ENCODE measurements at places on chromosomes 16 and 17. TPM values are rescaled to one million over a fixed set of nuclear protein-coding genes. Genes with fewer than 3 reads are reported as not detected.

The SALL1 gene
- total RNA-seq, result not detected

The KRTAP9-7 gene
- total RNA-seq, result not detected

The ABCA8 gene
- 0.26 TPM for total RNA-seq

The SEZ6L2 gene
- total RNA-seq, result 0.98 TPM

The SOX9 gene
- not detected for total RNA-seq

The TAT gene
- not detected for total RNA-seq

The SMIM22 gene
- total RNA-seq, result not detected

The KRTAP2-4 gene
- total RNA-seq, result not detected

The C16orf92 gene
- not detected for total RNA-seq

The ZNF624 gene
- 6.9 TPM for total RNA-seq

The OR2C1 gene
- 0.11 TPM for total RNA-seq

The TOP2A gene
- 16.1 TPM for total RNA-seq

The EFNB3 gene
- 0.52 TPM for total RNA-seq

The WNT9B gene
- not detected for total RNA-seq

The KRTAP4-7 gene
- total RNA-seq, result not detected

The P3H4 gene
- total RNA-seq, result 51.5 TPM

The HSD3B7 gene
- total RNA-seq, result 28.2 TPM

The SLC16A5 gene
- total RNA-seq, result 5.0 TPM

The HOXB8 gene
- 1.7 TPM for total RNA-seq

The JUP gene
- 328 TPM for total RNA-seq

The PRKCB gene
- not detected for total RNA-seq

The PRM1 gene
- not detected for total RNA-seq

The G6PC1 gene
- total RNA-seq, result not detected

The PPM1E gene
- under 0.01 TPM for total RNA-seq

The ZMYND15 gene
- under 0.01 TPM for total RNA-seq

The APOBR gene
- total RNA-seq, result under 0.01 TPM

The SARM1 gene
- total RNA-seq, result 1.6 TPM

The TMEM95 gene
- total RNA-seq, result not detected

The PLEKHG4 gene
- 7.5 TPM for total RNA-seq

The KRTAP4-3 gene
- total RNA-seq, result not detected

The GNAO1 gene
- total RNA-seq, result not detected

The AANAT gene
- total RNA-seq, result 0.09 TPM

The PRAC1 gene
- total RNA-seq, result not detected

The SHISA6 gene
- not detected for total RNA-seq

The LPO gene
- under 0.01 TPM for total RNA-seq

The KATNB1 gene
- total RNA-seq, result 32.6 TPM

The TBC1D3H gene
- total RNA-seq, result not detected

The EVPL gene
- total RNA-seq, result not detected

The FBXL20 gene
- 13.4 TPM for total RNA-seq

The DNAAF8 gene
- 0.33 TPM for total RNA-seq

The RHOT1 gene
- total RNA-seq, result 27.6 TPM

The TP53TG3 gene
- not detected for total RNA-seq

The GID4 gene
- total RNA-seq, result 7.4 TPM

The CD79B gene
- total RNA-seq, result 0.43 TPM

The RNF112 gene
- 0.54 TPM for total RNA-seq

The HBA1 gene
- total RNA-seq, result not detected

The SLFN14 gene
- total RNA-seq, result not detected

The WNK4 gene
- total RNA-seq, result 1.5 TPM

The PEX12 gene
- total RNA-seq, result 2.3 TPM

The COG8 gene
- 28.6 TPM for total RNA-seq
